ENCODE measurements at places on chromosomes 11 and 22.

GRCh38 chr22:49521787-49522224, 305.9 kb downstream of the BRD1 start:
- DNase-seq = no peak

GRCh38 chr11:128417607-128418324, 169.6 kb downstream of the ETS1 start:
- DNase-seq = no peak

GRCh38 chr22:23402275-23403151, 177.6 kb downstream of the IGLL1 start:
- DNase-seq = no peak

DNA sequence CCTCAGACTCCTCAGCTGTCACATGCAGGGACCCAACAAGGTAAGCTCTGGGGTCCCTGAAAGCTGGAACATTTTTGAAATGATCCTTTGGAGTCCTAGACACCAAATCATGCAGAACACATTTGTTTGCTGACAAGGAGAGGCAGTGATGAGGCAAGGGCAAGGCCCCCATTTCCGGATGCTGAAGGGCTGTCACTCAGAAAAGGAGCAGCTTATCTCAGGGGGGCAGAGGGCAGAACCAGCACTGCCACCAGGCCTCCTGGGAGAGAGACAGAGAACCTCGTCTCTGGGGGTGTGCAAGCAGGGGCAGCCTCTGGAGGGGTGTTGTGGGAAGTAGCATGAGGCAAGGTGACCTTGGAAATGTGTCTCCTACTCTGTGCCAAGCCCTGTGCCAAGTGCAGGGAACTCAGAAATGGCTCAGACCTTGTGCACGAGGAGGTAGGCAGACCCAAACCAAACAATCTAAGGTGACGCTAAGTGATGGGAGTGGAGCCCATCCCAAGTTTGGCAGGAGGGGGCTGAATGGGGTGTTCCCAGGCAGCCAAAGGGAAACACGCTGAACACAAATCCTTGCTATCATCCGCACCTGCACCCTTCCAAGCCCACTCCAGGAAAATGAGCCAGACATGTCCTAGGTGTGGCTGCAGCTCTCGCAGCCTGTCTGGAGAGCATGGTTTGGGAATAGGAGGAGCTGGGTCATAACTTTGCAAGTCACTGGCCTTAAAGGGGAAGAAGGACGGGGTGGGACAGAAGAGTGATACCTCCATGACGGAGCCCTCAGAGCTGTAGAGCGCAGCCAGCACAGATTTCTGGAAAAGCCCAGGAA, 94.2 kb downstream of the PDE2A start:
- DNase-seq = no peak

DNA sequence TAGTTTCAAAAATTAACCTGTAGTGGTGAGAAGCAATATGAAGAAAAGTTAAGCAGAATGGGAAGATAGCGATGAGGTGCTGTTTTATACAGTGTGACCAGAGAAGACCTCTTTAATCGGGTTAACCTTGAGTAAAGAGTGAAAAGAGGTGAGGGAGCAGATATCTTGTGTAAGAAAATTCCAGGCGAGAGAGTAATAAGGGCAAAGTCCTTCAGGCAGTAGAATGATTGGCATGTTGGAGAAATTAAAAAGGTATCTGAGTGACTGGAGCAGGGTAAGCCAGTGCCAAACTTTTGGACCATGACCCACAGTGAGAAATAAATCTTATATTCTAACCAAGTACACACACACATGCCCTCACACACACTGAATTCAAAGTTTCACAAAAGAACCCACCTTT, 374.7 kb upstream of the LARGE1 start:
- DNase-seq = no peak

DNA sequence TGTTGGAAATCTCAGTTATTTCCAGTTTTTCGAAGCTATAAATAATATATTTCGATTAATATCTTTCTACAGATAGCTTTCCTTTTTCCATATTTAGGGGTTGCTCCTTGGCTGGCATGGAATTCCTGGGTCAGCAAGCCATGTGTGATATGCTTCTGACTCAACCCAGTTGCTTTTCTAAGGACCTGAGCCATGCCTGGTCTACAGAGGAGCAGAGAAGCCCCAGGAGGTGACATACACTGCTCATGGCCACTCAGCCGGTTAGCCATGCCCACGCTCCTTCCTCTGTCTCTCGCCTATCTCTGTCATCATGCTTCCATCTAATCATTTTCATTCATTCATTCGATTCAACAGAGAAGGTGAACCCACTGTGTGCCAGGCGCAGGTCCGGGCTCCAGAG, 23.2 kb upstream of the PDGFB start:
- DNase-seq = no peak

DNA sequence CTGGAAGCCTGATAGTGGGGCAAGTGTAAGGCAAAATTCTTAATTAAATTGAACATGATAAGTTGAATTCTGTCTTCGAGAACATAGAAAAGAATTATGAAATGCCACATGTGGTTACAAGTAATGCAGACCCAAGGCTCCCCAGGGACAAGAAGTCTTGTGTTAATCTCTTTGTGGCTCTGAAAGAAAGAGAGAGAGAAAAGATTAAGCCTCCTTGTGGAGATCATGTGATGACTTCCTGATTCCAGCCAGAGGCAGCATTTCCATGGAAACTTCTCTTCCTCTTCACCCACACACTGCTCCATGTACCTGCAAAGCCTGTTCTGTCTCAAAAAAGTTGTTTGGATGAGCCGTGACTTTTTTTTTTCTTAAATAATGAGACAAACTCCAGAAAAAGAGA, 1.9 kb upstream of the TYR start:
- DNase-seq = no peak

DNA sequence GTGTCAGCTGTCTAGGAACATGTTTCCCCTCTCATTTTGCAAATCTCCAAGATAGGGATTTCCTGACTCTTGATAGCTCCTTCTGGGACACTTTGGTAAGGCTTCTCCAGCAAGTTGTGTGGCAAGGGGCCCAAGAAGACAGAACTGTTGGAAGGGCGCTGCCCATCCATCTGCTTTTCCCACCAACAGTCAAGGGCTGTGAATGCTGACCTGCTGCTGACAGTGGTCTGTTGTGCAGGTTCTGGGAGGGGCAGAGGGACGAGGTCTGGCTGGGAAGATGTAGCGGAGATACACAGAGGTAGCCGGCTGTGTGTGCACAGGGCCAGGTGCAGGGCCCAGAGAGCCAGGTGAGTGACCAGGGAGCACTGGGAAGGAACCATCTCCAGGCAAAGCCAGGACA, 12.2 kb downstream of the BCR start:
- DNase-seq = no peak

DNA sequence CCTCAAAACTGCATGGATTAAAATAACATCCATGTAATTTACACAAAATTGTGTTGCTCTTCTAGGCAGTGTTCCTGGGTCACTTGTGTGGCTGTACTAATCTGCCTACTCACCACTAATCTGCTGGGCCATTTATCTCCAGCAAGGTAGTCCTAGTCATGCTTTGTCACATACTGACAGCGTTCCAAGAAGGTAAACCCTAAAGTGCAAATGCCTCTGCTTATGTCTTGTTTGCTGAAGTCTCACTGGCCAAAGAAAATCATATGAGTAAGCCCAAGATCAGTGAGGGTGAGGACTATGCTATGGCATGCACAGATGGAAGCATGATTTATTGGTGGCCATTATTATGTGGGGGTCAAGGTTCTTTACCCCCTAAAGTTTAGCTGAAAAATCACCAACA, 630.2 kb upstream of the LUZP2 start:
- no peak for DNase-seq

GRCh38 chr11:2940147-2940920, 11.1 kb upstream of the PHLDA2 start:
- no peak for DNase-seq
